ENCODE measurements at places on chromosomes 5 and 9.
A peak's percentile ranks its signal among the peaks of the same experiment; 100 is the strongest.

DNA sequence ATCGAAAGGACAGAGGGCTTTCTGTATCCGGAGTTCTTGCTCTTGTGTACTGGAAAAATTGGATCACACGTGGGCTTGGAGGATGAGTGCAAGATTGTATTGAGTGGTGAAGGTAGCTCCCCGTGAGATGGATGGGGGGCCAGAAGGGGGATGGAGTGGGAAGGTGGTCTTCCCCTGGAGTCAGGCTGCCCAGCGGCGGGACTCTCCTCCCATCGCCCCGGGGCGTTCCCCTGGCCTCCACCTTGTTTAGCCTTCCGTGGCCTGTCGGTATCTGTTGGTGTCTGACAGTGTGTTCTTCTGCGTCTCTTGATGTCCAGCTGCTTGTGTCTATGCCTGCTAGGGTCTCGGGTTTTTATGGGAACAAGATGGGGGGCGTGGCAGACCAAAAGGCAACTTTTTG lies 54.6 kb upstream of the GABRA6 start:
- H3K4me3 ChIP-seq = no peak overlapping the region
- H3K4me1 ChIP-seq = no peaks in the 10 kb centered on the region
- no peaks in the 10 kb centered on the region for H3K27me3 ChIP-seq
- no peaks in the 10 kb centered on the region for H3K36me3 ChIP-seq
- H3K27ac ChIP-seq = no peak overlapping the region
- no peak for DNase-seq

DNA sequence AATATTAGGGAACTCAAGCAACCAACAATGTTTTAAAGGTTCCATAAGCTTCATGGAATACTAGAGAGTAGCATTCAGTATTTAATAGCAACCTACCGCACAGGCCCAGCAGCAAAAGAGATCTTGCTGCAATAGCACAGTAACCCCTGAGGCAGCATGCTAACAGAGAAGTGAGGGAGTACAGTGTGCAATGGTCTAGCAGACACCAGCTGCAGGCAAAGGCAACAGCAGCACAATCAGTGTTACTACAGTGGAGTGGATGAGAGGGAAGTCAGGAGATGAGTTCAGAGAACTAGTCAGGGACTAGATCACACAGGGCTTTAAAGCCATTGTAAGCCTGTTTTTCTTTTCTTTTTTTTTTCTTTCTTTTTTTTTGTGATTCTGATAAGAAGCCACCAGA lies 2.8 kb downstream of the TICAM2 start:
- H3K4me3 ChIP-seq = no peak overlapping the region
- DNase-seq = no peak
- no peak overlapping the region for H3K27ac ChIP-seq
- peaks cover 22% of the 10 kb centered on the region for H3K4me1 ChIP-seq
- H3K36me3 ChIP-seq = peaks cover 25% of the 10 kb centered on the region

DNA sequence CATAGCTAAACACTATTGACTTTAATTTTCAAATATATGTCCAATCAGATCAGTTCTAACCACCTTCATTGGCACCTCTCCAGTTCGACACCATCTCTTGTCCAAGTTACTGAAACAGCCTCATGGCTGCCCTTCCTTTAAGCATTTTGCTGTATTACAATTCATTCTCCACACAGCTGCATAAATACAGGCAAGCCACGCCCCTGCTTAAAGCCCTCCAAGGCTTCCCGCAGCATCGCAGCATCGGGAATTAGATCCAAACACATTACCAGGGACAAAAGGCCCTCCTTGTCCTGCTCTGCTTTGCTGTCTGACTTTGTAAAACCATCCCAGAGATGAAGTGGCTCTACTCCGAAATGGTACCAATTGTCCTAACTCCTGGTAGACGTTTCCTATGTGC lies 75.1 kb upstream of the RAI14 start:
- H3K27ac ChIP-seq = no peak overlapping the region
- no peak for DNase-seq
- H3K27me3 ChIP-seq = peaks cover 3% of the 10 kb centered on the region

- H3K27me3 ChIP-seq = no peaks in the 10 kb centered on the region
- H3K4me3 ChIP-seq = no peak overlapping the region
- no peaks in the 10 kb centered on the region for H3K36me3 ChIP-seq
- DNase-seq = no peak
These were observed 393.7 kb upstream of the PDE4D start for GRCh38 chr5:60287174-60287771.

DNA sequence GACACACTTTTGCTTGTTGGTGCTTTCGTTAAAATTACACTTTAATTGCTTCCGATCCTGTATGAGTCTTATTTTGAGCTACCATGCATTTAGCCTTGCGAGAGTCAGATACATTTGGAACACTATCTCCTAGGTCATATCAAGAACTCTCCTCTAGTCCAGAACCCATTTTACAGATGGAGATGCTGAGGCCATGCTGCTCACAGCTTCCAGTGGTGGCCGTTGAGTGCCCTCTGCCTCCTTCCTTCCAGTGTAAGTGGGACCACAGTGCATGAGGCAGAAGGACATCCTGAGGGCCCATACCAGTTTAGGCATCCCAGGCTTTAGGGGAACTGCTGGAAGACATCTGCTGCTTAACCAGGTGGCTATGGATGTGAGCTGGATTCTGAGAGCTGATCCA lies 6.9 kb downstream of the CCNI2 start:
- H3K36me3 ChIP-seq = peaks cover 12% of the 10 kb centered on the region
- H3K27ac ChIP-seq = no peak overlapping the region

DNA sequence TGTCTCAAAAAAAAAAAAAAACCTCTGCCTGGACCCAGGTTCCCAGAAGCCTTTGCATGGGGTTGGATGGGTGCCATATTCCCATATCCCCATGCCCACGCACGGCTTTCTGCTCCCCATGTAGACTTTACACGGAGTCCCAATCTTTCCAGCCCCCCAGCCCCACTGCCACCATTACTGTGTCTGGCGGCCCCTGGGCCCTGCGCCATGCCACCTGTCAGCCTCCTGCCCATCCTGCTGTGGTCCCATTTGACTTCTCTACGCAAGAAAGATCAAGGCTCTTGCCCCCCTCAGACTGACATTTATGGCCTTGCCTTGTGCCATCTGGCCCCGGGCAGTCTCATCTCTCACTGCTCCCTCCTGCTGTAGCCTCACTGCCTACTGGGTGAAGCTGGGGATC lies 6.5 kb upstream of the AK1 start:
- no peak overlapping the region for H3K4me3 ChIP-seq
- H3K27me3 ChIP-seq = no peaks in the 10 kb centered on the region
- H3K4me1 ChIP-seq = no peaks in the 10 kb centered on the region
- no peak overlapping the region for H3K27ac ChIP-seq

- H3K4me1 ChIP-seq = peaks cover 15% of the 10 kb centered on the region
- no peaks in the 10 kb centered on the region for H3K36me3 ChIP-seq
- peaks cover 45% of the 10 kb centered on the region for H3K27me3 ChIP-seq
- DNase-seq = no peak
- H3K4me3 ChIP-seq = no peak overlapping the region
These were observed 78.6 kb downstream of the CFAP77 start for GRCh38 chr9:132488626-132489025.

DNA sequence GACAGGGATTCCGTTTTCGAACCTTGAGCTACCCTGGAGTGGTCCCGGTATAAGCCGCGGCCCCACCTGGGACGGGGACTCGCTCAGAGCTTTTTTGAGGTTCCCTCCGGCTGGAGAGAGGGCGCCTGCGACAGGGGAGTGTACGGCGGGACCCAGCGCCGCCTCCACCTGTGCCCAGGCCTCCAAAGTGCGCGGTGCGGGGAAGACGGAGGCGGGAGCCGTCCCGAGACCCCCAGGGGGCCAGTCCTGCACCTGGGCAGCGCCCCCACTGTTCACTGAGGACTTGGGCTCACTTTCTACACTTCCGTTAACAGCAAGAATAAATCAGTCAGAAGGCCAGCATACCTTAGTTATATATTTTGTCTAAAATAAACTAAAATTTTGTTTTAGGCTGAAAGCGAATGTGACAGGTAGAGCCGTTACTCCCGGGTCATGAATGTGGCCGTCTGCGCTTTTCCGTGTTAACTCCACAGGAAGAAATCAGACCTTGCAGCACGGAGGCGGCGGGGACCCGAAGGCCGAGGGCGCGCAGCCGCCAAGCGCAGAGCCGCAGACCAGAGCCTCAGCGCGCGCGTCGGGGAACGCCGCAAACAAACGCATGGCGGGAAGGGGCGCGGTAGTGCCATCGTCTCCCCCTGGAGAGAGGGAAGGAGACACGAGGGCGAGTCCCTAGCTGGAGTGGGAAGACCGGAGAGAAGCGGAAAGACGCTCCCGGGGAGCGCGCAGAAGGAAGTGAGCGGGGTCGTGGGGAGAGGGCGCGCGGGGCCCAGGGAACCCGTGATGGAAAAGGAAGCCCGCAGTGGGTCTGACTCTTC lies 14.1 kb downstream of the TRIM7 start:
- H3K4me1 ChIP-seq = peaks cover 14% of the 10 kb centered on the region
- DNase-seq = peak; percentile 37

DNA sequence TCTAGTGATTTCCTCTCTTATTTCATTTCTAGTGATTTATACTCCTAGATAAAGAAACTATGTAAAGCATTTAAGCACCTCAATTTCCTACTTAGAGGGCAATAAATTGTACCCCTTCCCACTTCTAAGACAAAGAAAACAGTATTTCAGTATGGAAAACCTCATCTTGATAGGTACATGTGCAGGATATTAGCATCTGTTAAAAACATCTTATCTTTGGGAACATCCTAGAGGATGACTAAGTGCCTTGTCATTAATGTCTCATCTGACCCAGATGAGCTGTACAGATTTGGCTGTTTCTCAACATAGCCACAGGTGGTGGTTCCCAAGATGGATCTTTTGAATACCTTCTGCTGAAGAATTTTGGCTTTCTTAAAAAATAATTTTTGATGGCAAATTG lies 5.7 kb downstream of the MEGF10 start:
- H3K27ac ChIP-seq = no peak overlapping the region
- no peak overlapping the region for H3K4me3 ChIP-seq
- no peaks in the 10 kb centered on the region for H3K36me3 ChIP-seq

GRCh38 chr5:87393331-87393730 lies 19.4 kb downstream of the CCNH start:
- no peak overlapping the region for H3K4me3 ChIP-seq
- no peak for DNase-seq
- no peak overlapping the region for H3K27ac ChIP-seq
- no peaks in the 10 kb centered on the region for H3K27me3 ChIP-seq
- peaks cover 15% of the 10 kb centered on the region for H3K4me1 ChIP-seq

GRCh38 chr5:95777441-95777840 lies 45.1 kb downstream of the GLRX start:
- peaks cover 19% of the 10 kb centered on the region for H3K4me1 ChIP-seq
- no peak overlapping the region for H3K27ac ChIP-seq
- no peak for DNase-seq
- H3K4me3 ChIP-seq = no peak overlapping the region

DNA sequence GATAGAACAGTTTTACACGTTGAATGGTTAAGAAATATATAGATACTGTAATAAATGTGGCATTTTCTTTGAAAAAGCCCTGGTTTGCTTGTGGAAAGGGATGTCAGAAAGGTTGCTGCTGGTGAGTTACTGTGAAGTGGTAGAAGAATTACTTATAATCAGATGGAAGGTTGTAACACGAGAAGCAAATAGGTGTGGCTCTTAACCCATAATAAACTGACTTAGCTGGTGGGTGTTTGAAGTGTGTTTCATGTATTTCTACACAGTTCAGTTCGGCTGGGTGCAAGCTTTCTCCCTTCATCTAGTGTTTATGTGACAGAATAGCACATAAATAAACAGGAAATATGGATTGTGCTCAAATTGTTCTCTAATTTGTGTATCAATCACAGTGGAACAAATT lies 5.5 kb downstream of the CNOT6 start:
- H3K36me3 ChIP-seq = peaks cover 33% of the 10 kb centered on the region
- DNase-seq = no peak
- H3K4me3 ChIP-seq = no peak overlapping the region
- peaks cover 20% of the 10 kb centered on the region for H3K4me1 ChIP-seq
- H3K27me3 ChIP-seq = no peaks in the 10 kb centered on the region

DNA sequence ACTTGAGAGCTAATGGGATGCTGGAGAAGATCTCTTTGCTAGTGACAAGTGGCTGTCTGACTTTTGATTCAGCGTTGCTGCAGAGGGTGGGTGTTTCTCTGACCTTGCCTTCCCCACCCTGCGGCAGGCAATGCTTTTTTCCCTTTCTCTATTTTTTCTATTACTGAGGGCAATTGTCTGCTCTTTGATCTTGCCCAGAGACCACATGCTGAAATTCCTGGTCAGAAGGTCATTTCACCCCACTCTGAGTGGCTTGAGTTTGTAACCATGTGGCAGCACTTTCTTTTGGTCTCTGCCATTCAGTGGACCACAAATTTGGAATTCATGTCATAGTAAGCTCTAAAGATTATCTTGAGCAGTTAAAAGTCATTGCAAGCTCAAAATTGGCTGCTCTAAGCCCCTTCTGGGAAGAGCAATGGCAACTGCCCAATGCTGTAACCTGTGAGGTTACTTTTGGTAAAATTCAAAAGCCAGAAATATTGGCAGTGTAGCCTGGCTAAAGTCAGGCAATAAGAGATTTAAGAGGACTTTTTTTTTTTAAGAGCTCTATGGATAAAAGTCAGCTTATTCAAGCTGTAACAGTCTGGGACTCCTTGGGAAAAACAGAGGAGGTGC lies 30.4 kb upstream of the MTMR12 start:
- no peak overlapping the region for H3K4me3 ChIP-seq
- H3K27me3 ChIP-seq = no peaks in the 10 kb centered on the region
- H3K4me1 ChIP-seq = no peaks in the 10 kb centered on the region
- H3K36me3 ChIP-seq = peaks cover 3% of the 10 kb centered on the region

GRCh38 chr9:27157736-27158135 lies 48.7 kb downstream of the TEK start:
- no peaks in the 10 kb centered on the region for H3K36me3 ChIP-seq
- no peak overlapping the region for H3K4me3 ChIP-seq
- peaks cover 1% of the 10 kb centered on the region for H3K27me3 ChIP-seq
- no peak overlapping the region for H3K27ac ChIP-seq

- H3K4me1 ChIP-seq = peaks cover 5% of the 10 kb centered on the region
- no peak for DNase-seq
- H3K27me3 ChIP-seq = peaks cover 14% of the 10 kb centered on the region
- H3K4me3 ChIP-seq = no peak overlapping the region
- H3K27ac ChIP-seq = no peak overlapping the region
These were observed 512.5 kb downstream of the DMAC1 start for GRCh38 chr9:7287065-7287464.

DNA sequence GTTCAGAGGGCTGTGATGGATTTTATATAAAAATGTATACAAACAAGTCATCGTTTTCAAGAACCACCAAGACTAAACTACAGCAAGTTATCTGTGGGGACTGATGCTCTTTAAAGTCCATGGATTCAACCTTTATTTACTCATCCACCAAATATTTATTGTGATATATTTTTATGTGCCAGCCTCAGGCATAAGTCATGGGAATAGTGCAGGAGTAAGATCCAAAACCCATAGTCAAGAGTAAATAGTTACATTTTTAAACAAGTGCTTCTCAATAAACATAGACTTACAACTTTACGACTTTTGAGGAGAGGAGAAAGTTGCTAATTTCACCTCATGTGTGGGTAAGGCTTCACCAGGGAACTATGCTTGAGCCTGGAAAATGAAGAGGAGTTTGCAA lies 24.6 kb downstream of the MACIR start:
- no peaks in the 10 kb centered on the region for H3K4me1 ChIP-seq
- H3K27me3 ChIP-seq = no peaks in the 10 kb centered on the region
- H3K27ac ChIP-seq = no peak overlapping the region
- H3K36me3 ChIP-seq = no peaks in the 10 kb centered on the region
- no peak overlapping the region for H3K4me3 ChIP-seq
- DNase-seq = no peak

GRCh38 chr9:87381050-87381711 lies 116.5 kb upstream of the DAPK1 start:
- H3K4me1 ChIP-seq = no peaks in the 10 kb centered on the region
- H3K36me3 ChIP-seq = no peaks in the 10 kb centered on the region
- H3K27ac ChIP-seq = no peak overlapping the region
- no peak for DNase-seq

All from activated T-helper 2 cell treated with anti-CD3 and anti-CD28 coated beads, Interferon-gamma antibody, Interleukin-2, Interleukin-4, amounts not matched to agents 10 μg/mL and 5 μg/mL and 100 μg/mL, durations not matched to agents 14 hours and 24 hours and 36 hours (primary cell).